ENCODE measurements at places on chromosomes 3 and 15.
A peak's percentile ranks its signal among the peaks of the same experiment; 100 is the strongest.

- DNase-seq = peak; percentile 51
Measured at GRCh38 chr3:150925751-150926201, 20.5 kb upstream of the MINDY4B start.

GRCh38 chr3:106611116-106611515, 742.3 kb upstream of the CBLB start:
- DNase-seq = no peak

DNA sequence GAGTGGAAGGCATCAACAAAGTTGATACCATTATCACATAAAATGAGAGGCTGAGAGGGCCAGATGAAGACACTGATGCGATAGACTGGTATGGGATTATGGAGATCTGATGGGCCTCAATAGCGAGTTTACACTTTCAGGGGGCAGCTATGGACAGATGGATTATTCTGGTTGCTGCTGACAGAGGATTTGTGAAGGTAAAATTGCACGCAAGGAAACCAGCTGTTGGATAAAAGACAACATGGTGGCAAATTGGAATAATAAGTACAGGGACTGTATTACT, 203.9 kb downstream of the MBNL1 start:
- no peak for DNase-seq

DNA sequence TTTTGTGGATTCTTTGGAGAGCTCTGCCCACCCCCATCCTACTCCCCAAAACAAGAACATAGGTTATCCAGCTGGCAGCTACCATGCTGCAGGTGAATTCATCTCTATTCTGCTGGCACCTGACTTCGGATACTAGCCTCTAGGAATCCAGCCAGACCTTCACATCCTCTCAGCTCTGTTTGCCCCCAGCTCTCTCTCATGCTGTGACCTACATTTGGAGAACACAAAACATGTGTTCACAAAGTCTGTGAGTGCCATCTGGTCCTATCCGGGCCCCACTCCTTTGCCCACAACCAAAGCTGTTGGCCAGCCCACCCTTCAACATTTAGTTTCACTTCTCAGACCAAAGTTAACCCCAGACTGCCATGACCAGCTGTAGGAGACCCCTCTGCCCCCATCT, 89.4 kb upstream of the C3orf80 start:
- no peak for DNase-seq

GRCh38 chr15:29615791-29616190, 206.5 kb downstream of the TJP1 start:
- DNase-seq = no peak

DNA sequence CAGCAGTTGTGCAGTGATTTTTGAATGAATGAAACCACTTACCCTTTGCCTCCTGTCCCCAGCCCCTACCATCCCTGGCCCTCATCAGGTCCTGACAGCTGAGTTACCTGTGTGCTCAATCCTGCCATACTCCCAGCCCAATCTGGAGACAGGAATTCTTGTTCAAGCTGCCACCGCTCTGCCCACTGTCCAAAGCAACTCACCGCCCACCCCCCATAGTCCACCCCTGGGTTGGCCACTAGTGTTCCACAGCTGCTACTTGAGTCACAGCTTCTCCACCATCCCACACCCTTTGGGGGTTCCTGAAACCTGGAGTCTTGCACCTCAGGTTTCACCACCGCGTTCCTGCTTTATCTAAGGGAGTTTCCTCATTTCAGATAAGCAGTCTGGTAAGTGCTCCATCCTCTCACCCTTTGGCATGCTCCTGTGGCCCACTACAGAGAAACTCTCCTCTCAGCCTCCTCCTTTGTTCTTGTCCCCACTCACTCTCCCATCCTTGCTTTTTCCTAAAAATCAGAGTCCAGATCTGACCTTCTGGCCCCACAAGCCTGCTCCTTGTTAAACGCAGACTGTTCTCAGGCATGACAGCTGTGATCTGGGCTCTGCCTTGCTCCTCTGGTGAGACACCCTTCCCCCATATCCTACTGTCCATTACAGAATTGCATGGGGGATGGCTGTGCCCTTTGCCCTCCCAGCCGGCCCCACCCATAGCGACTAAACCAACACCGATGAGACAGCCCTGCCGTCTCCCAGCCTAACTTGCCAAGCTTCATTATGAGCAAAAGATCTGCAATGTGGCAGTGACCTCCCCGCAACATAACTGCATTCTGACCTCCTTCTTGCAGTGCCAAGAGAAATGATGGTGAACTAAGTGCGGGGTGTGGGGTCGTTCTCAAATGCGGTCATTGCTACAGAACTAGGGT, 50.0 kb downstream of the CYP19A1 start:
- DNase-seq = no peak

- no peak for DNase-seq
Measured at GRCh38 chr15:85837011-85837433, 42.3 kb upstream of the KLHL25 start.

DNA sequence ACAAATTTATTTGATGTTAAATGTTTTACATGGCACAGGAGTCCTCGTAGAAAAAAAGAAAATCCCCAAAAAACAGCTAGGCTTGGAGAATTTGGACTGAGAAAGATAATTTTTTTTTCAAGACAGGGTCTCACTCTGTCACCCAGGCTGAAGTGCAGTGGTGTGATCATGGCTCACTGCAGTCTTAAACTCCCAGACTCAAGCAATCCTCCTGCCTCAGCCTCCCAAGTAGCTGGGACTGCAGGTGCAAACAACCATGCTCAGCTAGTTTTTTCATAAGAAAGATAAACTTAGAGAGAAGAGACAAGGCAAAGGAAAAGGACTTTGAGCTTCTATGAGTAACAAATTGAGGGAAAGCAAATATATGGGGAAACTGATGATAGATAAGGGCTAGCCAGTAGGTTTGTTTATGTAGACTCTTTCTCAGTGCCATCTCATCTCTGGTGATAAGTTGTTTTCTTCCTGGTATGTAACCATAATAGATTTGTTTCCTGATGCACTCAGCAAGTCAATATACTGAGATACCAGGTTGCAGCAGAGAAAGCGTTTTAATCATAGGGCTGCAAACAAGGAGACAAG, 13.1 kb upstream of the TRMT10C start:
- no peak for DNase-seq

DNA sequence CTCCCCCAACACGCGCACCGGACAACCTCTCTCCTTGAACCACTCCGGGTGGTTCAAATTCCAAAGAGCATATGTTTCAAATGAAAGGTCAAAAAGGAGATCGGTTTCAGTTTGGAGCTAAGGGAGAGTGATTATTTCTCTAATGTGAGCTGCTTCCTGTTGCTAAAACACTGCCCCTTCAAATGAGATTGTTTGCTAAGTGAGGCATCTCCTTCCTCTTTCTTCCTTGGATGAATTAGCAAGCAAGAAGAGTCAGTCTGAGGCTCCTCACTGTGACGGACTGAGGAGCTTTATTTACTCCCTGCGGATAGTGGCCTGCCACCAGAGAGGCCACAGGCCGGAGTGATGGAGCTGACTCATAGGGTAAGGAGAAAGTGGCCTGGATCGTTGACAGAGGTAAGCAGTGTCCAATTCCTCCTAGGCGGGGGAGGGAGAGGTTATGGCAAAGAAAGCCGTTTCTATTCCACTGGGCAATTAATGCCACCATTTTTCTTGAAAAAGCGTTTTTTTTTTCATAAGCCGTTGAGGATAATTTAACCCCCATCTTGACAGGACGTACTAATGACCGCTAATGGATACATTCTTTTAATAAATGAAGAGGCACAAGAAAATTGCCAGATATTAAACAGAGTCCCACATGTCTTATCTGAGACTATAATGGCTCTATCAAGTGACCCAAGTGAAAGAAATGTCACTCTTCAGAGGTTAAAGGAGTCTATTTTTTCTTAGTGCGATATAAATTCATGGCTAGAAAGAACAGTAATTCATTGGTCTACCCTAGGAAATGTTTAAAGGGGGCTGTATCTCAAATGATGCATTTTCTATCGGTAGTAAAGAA, 167.0 kb upstream of the ANKRD28 start:
- no peak for DNase-seq

DNA sequence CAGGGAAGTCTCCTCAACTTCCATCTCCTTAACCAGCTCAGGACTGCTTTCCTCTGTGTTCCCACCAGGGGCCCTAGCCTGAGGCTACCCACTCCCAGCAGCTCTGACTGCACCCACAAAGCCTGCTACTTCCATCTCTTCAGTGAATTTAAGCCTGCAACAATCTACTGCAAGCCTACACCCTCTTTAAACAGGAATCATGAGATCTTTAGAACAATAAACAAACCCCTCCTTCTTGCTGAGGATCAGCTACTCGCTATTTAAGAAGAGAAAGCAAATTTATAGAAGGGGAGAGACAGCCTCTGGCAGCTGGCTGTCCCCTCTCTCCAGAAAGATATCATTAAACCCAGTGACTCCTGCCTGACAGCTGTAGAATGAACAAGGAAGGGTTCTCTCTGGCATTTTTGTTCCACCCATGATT, 51.9 kb downstream of the ARHGAP31 start:
- DNase-seq = no peak

DNA sequence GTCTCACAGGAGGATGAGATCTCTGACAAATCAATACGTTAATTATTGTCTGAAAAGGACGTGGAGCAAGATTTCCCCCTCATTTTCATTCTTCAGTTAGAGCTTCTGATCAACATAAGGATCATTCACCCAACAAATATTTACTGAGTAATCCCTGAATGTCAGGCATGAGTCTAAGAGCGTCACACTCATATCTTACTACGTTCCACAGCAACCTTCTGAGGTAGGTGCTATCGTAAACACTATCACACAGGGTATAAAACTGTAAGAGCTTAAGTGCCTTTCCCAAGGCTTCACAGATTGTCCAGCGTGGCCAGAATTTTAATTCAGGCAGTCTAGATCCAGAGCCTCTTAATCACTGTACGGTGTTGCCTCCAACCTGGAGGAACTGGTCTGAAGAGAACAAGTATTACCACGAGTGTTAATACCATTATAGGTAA, 10.6 kb upstream of the TM4SF1 start:
- DNase-seq = no peak

DNA sequence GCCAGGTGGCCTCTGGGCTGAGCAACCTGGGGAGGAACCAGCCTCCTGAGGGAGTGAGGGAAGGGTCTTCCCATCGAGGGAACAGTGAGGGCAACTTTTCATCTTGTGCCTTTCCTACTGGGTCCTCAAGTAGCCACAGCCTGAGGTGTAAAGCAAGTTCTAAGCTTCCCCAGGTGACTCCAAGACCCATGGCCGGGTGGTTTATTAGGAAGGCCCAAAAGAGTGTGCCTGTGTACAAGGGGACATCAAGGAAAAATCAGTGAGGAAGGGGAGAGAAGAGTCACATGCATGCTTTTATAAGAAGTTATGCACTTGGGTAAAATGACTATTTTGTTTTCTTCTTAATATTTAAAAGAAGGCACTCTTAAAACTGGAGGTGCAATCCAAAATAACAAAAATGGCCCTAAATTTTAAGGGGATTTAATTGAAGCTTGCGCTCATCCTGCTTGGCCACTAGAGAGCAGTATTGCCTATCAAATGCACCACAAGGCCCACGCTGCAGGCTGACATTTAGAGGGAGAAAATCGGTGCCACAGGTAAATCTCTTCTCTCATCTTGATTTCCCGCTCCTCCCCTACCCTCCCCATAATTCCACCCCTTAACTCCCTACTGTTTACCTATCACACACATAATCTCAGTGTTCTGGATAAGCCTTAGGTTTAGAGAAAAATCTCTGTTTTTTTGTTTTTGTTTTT, 6.7 kb downstream of the NANOGP8 start:
- no peak for DNase-seq

Data from activated T-cell treated with anti-CD3 and anti-CD28 coated beads, Interleukin-2, amount 50 U/mL, for 1 hour (primary cell).